ENCODE measurements at places on chromosomes 5 and 9.

DNA sequence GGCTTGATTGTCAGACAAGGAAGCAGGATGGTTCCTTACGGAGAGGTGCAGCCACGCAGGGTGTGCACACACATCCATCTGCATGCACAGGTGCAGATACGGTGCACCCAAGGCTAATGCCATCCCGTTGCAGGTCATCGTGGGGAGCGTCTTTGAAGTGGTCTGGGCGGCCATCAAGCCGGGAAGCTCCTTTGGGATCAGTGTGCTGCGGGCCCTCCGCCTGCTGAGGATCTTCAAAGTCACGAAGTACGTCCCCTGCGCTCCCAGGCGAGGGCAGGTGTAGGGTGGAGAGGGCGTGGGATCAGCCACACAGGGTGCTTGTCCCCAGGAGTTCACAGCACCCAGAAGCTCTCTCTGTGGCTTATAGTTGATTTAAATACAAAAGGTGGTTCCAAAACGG, 106.4 kb downstream of the CACNA1B start:
- DNase-seq = no peak

DNA sequence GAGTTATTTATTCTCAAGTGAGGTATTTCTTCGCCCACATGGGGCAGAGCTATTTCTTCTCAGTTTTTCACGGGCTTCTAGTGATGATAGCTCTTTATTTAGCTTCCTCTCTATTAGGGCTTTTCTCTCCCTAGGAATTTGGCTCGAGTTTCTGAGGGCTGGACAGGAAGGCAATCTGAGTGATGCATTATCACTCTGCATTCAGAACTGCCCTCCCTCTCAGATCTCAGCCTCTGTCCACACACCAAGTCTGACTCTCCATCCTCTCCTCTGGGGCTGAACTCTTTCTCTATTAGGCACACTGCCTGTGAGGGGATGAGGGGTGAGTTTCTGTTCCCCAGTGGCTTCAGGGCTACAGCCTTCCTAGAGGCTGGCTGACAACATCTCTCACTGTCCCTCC, 14.9 kb upstream of the SCAMP1 start:
- DNase-seq = peak; percentile 17

GRCh38 chr5:17470064-17470463, 28.0 kb upstream of the TAF11L2 start:
- DNase-seq = peak; percentile 20

GRCh38 chr5:19615071-19615470, 372.9 kb downstream of the CDH18 start:
- peak; percentile 82 for DNase-seq

DNA sequence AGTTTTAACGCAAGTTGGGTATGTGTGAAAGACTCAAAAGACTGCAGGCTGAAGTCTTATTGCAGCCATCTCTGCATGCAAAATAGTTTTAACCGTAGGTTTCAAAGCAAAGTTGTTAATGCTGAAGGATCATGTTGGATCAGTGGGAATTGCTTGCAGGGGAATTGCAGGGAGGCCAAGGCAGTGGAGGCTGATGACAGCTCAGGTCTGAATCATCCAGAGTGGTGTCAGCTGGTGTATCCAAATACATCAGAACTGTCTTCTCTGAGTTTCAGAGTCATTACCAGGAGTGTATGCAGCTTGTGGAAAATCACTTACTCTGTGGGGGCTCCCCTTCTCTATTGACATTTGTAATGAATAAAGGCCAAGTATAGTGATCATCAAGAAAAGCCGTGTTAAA, 435.7 kb downstream of the SH3GL2 start:
- no peak for DNase-seq

DNA sequence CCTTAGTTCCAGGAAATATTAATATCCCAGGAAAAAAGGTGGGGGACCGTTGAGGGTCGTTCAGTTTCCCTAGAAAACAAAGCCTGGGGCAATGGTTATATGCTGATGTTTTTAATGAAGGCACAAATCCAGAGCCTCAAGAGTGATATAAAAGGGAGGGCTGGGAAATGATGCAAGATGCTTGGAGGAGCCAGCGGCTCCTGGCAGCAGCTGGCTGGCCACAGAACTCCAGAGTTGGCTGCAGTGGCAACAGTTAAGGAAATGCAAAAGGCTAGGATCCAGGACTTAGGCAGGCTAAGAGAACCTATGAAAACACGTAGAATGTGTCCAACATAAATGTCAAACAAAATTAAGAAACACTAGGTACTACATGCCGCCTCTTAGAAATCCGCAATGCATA, 31.0 kb upstream of the B4GALT1 start:
- peak; percentile 78 for DNase-seq

DNA sequence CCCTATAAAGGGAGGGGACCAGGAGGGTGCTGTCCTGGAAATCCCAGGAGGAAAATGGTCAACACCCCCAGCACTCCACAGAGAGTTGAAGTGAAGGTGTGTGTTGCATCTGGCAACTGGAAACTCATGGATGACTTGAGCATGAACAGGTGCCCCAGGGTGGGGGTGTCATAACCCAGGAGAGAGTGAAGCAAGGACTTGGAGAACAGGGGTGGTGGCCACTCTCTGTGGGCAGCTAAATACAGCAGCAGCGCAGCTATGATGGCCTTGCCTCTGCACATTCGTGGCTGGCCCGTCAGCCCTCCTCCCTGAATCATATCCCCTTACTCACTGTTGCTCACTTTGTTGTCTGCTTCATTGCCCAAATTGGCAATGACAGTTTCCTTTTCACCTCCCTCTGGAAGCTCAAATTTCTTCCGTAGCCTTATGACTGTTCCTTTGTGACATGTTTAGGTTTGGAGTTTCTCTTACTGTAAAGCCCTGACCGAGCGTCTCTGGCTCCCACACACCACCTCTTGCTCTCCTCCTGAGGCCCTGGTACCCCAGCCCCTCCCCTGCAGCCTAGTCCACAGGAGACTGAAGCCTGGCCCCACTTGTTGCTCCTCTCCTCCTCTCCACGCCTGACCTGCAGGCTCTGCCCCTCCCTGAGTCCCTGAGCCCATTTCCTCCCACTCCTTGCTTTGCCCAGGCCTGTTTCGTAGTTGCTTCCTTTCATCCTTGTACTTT, 185.8 kb downstream of the CD180 start:
- no peak for DNase-seq

DNA sequence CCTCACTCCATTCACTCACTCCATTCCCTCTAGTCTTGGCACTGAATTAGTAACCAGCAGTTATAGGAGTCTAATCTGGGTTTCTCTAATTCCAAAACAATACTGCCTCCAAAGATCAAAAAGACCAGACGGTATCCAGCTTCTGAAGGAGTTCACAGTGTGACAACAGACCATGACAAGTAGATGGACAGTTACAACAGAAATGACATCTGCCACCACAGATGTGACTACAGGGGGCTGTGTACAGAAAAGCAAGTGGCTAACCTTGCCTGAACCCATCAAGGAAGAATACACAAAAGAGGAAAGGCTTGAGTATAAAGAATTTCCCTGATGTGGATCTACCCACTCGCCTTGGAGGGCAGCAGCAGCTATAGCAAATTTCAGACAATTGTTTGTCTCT, 112.4 kb downstream of the ACTL7B start:
- DNase-seq = no peak

Data from muscle of leg (tissue), 16 donors.